ENCODE measurements at places on chromosomes 3 and 15.

DNA sequence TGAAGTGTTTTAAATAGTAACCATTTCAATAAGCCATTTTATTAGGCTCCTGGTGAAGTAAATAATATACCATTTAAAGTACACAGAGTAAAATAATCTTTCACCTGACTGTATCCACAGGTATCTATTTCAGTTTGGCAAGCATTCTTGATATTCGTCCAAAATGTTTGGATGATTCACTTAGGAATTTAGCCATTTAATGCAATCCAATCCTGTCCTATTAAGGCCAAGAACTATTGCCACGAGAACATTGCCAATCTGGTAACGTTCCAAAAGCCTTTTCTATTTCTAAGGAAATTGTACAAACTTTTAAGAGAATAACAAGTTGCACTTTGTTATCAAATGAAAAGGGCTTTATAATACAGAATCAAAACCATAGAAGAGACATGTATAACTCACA is 209.8 kb upstream of the THRB start:
- DNase-seq: no peak

GRCh38 chr3:142027735-142028134 is 121.6 kb downstream of the TFDP2 start:
- DNase-seq: peak; percentile 49

- DNase-seq: no peak
These were observed 646.4 kb upstream of the KCNMB2 start for GRCh38 chr3:177889652-177890358.

DNA sequence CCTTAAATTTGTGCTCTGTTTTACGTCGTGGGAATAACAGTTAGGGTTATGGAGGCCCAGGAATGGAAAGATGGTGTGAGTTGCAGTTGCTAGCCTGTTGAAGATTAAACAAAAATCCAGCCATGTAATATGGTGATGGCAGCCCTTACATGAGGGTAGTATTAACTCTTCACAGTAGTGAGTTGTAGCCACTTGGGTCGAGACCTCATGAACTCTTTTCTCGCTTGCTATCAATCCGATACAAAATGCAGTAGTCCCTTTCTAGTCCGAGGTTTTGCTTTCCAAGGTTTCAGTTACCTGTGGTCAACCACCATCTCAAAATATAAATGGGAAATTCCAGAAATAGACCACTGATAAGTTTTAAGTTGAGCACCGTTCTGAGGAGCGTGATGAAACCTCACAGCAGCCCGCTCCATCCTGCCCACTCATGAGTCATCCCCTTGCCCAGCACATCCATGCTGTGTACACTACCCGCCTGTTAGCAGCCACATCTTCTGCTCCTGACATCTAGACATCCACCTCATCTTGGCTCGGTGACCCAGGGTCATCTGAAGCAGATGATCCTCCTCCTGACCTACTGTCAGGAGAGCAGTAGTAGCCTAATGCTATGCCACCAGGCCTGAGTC is 177.9 kb downstream of the CDIN1 start:
- DNase-seq: no peak

All from GM23338 (cell line).